IMR-90 (cell line): ENCODE measurements at places on chromosomes 6 and 20. TPM values are rescaled to one million over a fixed set of nuclear protein-coding genes. Genes with fewer than 3 reads are reported as not detected.

DNA sequence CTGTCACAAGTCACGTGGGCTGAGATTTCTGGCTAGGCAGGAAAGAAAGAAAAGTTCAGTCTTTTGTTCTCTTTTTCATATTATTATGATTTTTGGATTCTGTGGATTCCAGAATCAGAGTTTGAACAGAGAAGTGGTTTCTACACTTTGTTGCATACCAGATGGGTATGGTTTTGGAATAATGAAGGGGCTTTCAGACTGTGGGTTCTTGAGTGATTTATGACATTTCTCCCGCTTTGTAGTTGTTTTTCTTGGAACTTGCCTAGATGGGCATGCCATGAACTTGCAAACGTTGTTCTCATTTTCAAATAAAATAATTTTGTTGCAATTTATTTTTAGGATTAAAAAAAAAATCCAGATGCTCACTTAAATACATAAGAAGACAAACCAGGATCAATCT is 34.4 kb downstream of the CBFA2T2 start:
- DNase-seq, result no peak

DNA sequence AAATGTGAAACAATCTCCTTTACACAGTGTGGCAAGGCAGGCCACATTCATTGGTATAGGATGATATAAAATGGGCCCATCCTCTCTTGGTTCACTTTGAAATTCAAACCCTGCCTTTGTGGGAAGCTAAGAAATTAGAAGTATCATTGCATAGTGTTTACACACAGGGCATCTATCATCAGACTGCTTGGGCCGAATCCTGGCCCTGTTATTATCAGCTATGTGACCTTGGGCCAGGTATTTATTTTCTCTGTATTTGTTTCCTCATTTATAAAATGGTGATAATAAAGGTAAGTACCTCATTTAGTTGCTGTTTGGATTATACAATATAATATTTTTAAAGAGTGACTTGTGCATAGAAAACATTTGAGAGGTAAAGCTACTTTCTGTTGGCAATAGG is 45.5 kb downstream of the PTPRK start:
- no peak for DNase-seq

The TREM1 gene
- total RNA-seq, result not detected in 2 replicates

- peak; percentile 49 for DNase-seq
Measured at GRCh38 chr6:123928529-123928928, 124.9 kb downstream of the NKAIN2 start.

The SLC22A7 gene
- not detected in 2 replicates for total RNA-seq

- DNase-seq, result no peak
Measured at GRCh38 chr6:166776571-166776970, 149.5 kb upstream of the RPS6KA2 start.

The MUC21 gene
- not detected in 2 replicates for total RNA-seq

The ETV7 gene
- under 0.01 and 0.18 TPM in 2 replicates for total RNA-seq

GRCh38 chr6:143579703-143580102 is 68.2 kb upstream of the FUCA2 start:
- DNase-seq, result peak; percentile 95
